SW480 (cell line): ENCODE measurements at places on chromosomes 4 and X.

GRCh38 chrX:39688576-39689375 lies 409.0 kb downstream of the BCOR start:
- DNase-seq: peak; percentile 55

GRCh38 chr4:150126201-150126863 lies 48.1 kb downstream of the DCLK2 start:
- no peak for DNase-seq

- DNase-seq: no peak
These were observed 7.1 kb upstream of the ELF2 start for GRCh38 chr4:139184129-139184528.

DNA sequence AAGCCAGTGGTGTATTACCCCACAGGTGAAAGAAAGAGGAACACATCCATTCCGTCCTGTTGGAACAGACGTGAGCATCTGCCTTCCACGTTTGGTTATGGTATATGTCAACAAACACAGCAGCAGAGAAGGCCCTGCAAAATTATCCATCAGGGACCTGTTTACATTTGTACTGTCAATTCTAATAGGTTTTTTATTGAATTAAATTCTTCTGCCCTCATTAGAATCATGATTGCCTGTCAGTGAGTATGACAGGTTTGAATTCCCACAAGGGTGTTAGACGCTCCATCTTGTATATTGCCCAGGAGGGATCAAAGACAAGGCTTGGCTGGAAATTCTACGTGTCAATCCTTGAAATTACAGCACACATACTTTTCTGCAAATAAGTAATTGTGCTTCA lies 339.9 kb upstream of the NOCT start:
- no peak for DNase-seq

- no peak for DNase-seq
These were observed 205.4 kb downstream of the GRIA2 start for GRCh38 chr4:157425897-157426296.

DNA sequence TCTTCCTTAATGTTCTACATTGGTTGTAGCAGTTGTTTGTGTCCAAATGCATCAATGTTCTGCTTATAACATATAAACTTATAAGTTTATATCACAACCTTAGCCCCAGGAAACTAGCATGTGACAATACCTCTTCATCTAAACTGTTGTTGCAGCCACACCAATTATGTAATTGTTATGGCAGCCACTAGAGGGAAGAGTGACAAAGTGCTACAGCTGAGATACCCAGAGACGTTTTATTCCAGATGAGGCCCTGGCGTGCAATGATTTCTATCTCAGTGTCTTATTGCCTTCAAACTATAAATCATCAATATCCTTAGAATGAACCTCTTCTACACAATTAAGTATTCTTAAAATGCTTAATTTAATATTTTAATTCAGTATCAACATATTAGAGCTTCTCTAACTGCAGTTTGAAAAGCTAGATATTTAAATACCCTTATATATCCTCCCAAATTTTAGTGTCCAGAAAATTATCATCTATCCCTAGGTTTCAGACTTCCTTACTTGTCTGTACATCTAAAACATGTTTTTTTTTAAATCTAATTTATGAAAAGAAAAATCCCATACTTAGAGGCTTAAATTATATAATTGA lies 171.6 kb downstream of the PCDH10 start:
- peak; percentile 2 for DNase-seq

GRCh38 chr4:108080747-108081146 lies 88.0 kb downstream of the LEF1 start:
- DNase-seq: no peak

GRCh38 chr4:998096-998691 lies 5.0 kb upstream of the SLC26A1 start:
- DNase-seq: no peak

DNA sequence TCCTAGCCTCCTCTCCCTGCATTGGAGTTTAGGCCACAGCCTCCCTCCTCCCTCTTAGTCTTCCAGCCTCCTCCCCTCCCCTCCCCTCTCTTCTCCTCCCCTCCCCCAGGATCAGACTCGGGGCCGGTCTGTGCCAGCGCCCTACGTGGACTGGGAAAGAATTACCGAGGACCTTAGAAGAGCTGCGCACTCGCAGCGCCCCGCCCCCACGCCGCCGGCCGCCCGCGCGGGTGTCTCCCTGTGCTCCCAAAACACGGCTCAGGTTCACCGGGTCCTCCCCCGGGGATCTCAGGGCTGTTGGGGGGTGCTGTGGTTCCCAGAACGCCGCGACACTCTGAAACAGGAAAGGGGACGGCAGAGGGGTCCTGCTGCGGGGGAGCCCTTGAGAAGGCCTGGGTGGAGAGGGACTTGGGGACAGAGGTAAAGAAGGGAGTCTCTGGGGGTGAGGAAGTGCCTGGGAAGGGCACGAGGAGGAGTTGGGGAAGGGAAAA lies 122.3 kb upstream of the TBL1X start:
- peak; percentile 76 for DNase-seq

DNA sequence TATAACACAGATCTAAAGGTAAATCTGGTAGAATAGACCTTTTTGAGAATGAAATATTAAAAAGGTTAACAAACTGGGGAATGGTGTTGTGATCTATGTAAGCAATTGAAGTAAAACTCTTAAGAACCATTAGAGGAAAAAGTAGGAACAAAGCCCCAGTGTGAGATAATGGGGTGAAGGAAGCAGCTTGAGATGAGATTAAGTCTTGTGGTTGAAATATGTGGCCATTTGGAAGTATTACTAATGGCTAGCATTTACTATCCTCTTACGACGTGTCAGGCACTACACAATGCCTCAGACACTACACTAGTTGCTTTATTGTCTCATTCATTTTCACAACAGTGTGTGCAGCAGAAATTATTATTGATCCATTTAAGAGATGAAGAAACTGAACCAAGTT lies 25.9 kb upstream of the NDNF start:
- no peak for DNase-seq

DNA sequence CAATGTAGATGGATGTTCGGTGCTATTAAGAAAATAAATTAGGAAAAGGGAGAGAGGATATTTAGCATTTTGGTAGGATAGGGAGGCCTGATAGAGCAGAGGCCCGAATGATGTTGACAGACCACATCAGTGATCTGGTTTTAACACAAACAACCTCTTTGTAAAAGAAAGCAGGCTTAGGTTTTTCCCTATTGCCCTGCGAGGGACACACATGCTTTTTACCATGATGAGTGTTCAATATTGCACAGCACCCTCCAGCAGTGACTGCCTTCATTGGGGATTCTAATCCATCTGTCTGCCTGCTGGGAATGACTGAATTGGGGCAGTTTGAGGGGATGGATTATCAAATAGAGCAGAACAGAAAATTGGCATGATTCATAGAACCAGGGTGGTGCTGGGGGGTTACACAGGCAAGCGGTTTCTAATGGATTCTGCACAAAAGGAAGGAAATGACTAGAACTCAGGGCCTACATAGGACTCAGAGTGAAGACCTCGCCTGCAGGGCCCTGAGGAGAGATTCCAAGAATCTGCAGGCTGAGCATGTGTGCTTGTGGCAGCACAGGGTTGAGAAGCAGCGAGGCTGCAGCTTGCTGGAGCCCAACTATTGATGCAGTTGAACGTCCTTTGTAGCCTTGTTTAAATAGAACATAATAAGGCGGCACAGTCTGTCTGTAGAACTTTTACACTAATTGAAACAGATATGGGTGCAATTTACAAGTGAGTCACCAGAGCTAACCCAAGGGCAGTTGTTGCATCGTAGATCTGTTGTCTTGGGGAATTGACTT lies 58.0 kb downstream of the RHOH start:
- peak; percentile 41 for DNase-seq

- DNase-seq: no peak
These were observed 12.7 kb upstream of the DGKK start for GRCh38 chrX:50483283-50483682.

- no peak for DNase-seq
These were observed 239.1 kb downstream of the FRAS1 start for GRCh38 chr4:78296261-78296660.

DNA sequence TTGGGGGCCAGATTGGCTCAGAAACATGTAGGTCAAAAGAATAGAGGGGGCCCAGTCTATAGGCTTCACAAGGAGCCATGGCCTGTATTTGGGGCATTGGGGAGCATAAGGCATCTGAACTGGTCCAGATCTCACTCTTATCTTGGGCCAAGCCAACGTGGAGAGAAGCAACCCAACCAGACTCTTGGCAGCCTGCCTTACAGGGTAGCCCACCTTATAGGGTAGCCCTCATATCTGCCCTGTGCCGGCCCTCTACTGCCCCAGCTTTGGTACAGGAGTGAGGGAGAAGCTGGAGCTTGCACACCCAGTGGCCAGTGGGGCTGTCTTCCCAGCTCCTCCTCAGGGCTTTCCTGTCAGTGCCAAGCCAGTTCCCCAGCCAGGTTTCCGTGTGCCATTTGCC lies 142.2 kb downstream of the AMMECR1 start:
- no peak for DNase-seq

DNA sequence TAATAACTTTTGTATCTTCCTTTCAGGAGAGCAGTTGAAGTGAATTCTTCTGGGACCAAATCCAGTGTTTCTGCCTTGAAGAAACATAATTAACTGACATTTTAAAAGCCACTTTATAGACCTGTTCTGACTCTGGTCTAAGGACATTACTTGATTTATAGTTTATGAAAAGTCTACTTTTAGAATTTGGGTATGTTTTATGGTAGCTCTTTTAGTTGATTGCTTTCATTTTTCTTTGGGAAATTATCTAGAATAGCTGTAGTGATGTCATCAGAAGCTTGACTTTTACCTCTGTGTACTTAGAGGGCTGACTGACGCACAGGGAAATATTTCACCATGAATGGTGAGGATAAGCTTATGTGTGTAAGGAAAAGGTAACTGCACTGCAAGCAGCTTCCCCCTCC lies 131.8 kb upstream of the LIMCH1 start:
- no peak for DNase-seq

DNA sequence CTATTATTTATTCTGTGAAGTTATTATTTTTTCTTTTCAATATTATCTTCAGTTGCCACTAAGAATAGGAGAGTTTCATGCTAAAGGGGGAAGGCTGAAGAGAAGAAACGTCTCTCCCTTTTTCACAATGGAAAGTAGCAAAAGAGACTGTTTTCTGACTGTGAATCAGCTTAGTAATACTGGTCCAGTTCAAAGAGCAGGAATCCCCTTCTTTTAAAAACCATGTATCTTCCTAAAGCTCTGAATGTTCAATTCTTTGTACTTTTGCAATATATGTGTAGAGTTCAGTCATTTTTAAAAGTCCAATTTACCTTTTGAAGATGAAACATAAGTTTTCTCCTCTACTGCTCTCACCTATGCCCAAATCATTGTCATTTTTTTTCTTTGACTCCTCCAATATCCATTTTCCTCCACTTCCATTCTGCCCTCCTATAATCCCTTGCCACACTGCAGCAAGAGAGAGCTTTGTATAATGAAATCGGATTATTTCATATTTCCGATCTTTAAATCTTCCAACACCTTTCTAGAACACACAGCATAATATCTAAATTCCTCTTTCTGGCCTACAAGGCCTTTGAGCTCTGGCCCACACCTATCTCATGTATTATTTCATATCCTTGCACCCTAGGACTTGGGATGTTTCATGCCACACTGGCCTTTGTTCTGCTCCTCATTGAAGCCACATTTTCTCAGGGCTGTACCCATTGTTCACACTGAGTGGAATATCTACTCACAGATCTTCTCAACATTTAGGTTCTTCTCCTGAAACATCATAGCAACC lies 195.3 kb downstream of the CAMK2D start:
- DNase-seq: no peak

DNA sequence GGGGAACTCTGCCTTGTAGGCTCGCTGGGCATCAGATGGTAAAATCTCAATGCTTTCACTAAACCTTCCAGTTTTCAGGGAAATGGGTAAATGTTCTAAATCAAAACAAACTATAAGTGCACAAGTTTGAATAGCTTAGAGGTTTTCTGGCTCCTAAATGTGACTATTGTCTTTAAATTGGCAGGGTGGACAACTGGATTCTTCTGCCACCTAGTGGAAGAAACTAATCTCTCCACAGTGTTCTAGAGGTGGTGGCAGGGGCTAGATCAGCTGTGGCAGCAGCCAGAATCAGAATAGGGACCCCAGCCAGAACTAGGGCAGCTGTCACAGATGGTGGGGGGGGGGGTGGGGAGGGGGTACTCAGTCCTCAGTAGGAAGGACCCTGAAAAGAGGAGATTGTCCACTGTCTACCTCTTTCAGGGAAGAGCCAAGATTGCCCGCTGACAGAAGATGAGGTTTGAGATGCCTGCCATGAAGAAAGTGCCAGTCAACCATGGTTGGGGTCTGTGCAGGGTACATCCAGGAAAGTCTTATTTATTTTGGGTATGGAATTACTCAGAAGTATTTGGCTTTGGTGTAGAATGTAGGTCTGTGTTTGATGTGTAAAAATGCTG lies 201.4 kb downstream of the CCNG2 start:
- peak; percentile 27 for DNase-seq

DNA sequence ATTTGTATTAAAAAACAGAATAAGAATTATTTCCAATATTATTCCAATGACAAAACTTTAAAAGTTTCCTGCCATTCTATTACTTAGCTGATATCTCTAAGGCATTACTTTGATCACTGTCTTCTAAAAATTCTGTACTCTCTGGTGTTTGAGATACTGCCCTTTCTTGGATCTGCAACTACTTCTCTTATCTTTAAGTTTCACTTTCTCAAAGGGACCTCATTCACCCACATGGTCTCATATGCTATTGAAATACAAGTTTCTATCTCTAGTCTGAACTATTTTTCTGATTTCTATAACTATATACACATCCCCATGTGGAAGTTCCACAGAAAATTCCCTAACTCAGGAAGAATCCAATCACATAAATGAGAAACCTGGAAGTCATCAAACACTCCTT lies 22.2 kb downstream of the TMPRSS11E start:
- no peak for DNase-seq

DNA sequence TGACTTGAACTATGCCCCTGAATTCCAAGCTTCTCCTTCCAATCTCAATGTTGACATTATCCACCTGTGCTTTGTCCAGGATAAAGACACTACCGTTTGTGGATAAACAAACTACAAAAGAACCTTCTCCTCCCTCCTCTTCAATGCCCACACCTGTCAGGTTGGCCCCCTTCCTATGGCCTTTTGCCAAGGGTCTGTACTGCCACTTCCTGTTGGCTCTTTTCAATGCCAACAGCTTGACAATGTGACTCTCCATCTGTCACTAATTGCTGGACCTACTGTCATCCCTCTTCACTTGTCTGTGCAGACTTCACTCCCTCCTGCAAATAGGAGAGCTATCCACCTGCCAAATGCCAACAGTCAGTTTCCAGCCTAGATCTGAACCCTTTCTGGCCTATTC lies 35.8 kb upstream of the MID1 start:
- DNase-seq: no peak

DNA sequence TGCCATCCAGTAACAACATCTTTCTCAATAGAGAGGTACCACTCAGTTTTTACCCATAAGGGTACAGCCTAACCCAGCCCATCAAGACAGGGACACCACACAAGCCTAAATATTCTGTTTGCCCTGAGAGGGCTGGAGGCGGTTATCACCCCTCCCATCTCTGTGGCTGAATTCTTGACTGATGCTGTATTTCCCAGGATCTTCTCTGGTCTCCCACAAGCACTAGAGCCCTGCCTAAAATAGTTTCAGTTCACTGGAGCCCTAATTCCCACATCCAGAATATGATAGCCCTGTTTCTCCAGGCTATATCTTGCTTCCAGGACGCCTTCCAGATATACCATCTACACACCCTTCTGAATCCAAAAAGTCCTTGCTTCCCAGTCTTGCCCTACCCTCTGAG lies 91.6 kb upstream of the NMU start:
- DNase-seq: no peak

GRCh38 chr4:139176302-139177048 lies 543 bp downstream of the ELF2 start:
- DNase-seq: peak; percentile 78

GRCh38 chrX:13048280-13048679 lies 3.9 kb upstream of the FAM9C start:
- DNase-seq: no peak
